ENCODE measurements at places on chromosomes 6 and 20. TPM values are rescaled to one million over a fixed set of nuclear protein-coding genes. Genes with fewer than 3 reads are reported as not detected.

SLC17A1 gene
- not detected for total RNA-seq

DNA sequence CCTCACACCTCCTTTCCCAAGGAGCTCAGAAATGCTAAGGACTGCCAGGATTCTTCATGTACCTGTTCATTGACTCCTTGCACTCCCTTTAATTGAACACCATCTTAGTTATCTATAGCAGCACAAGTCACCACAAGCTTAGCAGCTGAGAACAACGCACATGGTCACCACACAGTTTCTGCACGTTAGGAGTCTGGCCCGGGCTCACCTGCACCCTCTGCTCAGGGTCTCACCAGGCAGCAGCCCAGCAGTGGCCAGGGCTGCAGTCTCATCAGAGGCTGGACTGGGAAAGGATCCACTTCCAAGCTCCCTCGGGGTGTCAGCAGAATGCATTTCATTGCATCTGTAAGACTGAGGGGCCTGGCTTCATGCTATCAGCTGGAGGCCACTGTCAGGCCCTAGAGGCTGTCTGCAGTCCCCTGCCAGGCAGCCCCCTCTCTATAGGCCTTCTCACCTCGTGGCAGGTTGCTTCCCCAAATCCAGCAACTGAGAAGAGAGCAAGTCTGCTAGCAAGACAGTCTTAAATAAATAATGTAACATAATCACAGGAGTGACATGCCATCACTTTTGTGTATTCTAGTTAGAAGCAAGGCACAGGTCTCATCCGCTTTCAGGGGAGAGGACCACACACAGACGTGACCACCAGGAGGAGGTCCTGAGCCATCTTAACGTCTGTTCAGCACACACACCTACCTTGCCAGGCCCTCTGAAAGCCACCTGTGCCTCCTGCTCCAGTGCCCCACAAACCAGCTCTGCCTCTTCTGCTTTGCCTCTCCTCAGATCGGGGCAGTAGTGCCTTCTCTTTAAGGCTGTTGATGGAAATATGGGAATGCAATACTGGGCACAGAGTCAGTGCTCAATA lies 165.2 kb upstream of the CST7 start:
- peak; percentile 49 for DNase-seq
- peaks cover 3% of the 10 kb centered on the region for H3K4me1 ChIP-seq
- H3K27ac ChIP-seq, result no peak overlapping the region

MTFR2 gene
- total RNA-seq, result 8.5 TPM

DNA sequence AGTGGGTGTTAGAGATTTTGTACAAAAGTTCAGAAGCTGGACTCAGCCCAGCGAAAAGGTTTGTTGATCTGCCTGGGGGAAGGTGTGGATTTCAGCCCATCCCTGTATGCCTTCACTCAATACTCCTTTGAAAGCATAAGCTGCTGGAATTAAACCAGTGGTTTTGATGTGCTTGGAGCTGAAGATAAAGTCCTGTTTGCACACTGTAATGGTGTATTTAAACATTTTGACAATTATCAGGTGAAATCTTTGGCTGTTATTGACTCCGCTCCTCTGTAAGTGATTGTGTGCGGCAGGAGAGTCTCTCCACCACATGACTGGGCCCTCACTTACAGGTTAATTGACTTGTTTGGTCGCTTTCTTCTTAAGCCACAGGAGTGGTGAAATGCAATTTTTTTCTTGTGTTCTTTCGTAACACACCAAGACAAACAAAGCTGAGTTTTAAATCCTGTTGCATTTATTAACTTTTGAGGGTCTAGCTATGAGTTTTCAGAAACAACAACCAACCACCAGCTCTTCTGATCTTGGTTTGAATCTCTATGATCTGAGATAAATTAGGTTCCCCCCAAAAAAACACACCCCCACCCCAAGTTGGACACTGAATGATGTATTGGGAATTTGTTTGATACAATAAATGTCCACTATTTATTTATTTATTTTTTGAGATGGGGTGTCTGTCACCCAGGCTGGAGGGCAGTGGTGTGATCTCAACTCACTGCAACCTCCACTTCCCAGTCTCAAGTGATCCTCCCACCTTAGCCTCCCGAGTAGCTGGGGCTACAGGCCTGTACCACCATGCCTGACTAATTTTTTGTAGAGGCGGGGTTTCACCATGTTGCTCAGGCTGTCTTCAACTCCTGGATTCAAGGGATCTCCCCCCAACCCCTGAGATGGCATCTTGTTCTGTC lies 46.3 kb upstream of the NCOA3 start:
- H3K36me3 ChIP-seq, result no peaks in the 10 kb centered on the region
- H3K4me3 ChIP-seq, result no peak overlapping the region
- H3K27ac ChIP-seq, result no peak overlapping the region
